Stimulated activated CD4-positive, alpha-beta T cell treated with anti-CD3 and anti-CD28 coated beads, Interleukin-2, amount 100 ng/mL, for 24 hours (primary cell): ENCODE measurements at places on chromosomes 13 and 19.

DNA sequence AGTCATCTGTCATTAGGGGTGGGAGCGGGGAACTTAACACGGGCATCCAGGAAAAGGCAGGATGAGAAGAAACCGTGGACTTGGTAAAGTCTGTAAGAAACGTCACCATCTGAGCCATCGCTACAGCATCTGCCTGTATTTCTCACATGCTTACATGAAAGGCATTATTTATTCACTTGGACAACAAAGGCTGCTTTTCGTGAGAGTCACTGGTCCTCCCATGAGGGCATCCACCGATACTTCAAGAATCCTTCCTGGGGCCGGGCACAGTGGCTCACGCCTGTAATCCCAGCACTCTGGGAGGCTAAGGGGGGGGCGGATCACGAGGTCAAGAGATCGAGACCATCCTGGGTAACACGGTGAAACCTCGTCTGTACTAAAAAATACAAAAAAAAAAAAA, 16.1 kb downstream of the ZNF446 start:
- no peak for DNase-seq

DNA sequence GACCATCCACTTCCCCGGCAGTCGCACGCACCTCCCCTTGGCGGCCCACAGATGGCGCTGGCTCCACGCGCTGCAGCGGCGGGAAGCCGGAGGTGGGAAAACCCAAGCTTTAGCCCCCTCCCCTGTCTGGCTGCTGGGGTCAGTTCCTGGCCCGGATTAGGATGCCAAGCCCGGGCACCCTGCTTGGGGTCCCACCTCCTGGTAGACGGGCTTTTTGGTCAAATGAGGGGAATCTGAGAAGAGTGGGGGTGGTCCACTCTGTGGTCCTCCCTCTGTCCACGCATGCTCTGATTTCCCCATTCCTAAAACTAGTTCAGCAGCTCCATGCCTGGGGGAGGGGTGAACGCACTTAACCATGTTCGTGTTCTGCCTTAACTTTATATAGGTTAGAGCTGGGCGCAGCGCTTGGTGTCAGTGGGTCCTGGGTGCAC, 8.1 kb upstream of the ADGRE2 start:
- DNase-seq = peak; percentile 25

- DNase-seq = peak; percentile 86
These were observed 23.3 kb downstream of the NOTCH3 start for GRCh38 chr19:15177269-15178116.

DNA sequence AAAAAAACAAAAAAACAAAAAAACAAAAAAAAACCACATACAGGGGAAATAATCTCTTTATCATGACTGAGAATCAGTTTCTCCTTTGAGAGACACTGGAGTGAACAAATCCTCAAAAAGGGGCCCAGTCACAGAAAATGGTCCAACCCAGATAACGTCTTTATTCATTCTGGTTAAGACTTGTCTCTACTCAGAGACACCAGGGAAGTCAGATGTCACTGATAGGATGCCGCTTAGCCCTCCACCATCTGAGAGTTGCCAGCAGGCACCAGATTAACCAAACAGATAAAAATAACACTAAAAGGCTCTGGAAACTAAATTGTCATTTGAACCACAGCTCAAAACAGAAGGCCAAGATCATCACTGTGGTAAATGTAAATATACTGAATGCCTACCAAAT, 1163.4 kb upstream of the ATXN8OS start:
- DNase-seq = no peak

DNA sequence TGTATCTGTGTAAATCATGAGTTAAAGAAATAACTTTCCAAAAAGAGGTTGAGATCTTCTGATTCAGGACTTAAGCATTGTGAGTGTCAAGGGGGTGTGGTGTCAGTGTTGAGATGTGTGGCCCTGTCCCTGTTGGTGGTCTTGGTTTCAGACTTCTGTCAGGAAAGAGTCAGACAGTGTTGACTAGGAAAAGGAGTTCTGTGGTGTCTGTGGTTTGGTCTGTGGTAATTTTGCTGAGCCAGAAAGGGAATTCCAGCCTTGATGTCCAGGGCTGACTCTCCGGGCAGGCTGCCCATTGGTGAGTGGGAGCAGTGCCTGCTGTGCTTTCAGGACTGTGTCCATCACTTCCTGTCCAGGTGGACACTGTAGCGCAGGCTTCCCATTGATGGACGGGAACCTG, 39.8 kb upstream of the IGFL4 start:
- no peak for DNase-seq

DNA sequence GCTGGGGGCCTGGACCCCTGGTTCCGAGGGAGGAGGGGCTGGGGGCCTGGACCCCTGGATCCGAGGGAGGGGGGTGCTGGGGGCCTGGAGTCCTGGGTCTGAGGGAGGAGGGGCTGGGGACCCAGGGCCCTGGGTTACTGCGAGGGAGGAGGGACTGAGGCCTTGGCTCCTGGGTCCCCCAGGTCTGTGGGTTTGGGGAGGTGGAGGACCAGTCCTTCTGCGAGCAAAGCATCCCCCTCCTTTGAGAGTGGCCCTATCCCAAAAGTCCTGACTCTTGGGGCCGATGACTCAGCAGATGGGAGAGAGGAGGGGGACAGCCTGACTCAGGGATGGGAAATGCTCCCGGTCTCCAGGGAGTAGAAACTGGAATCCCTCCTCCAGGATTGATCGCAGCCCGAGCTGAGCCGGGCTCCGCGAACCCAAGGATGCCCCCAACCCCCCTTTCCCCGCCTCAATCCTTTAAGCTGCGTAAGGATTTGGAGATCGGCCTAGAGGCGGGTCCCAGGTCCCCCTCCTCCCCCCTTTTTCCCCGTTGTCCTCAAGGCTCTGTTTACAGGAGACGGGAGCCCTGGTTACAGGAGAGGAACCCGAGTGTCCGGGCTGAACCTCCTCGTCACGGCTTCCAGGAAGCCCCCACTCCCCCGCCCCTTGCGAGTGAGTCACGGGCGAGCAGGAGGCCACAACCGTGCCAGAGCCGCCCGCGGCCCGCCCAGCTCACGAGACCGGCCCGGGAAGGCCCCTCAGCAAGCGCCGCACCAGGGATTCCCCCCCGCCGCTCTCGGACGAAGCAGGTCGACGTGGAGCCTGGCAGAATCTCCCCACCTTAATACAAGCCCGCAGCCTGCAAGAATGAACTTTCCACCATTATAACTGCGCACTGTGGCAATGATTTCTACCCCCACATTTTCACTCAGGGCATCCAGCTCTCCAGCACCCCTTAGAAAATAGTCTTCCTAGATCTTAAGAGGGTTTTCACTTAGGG, 3.0 kb upstream of the ZFP36 start:
- peak; percentile 97 for DNase-seq

DNA sequence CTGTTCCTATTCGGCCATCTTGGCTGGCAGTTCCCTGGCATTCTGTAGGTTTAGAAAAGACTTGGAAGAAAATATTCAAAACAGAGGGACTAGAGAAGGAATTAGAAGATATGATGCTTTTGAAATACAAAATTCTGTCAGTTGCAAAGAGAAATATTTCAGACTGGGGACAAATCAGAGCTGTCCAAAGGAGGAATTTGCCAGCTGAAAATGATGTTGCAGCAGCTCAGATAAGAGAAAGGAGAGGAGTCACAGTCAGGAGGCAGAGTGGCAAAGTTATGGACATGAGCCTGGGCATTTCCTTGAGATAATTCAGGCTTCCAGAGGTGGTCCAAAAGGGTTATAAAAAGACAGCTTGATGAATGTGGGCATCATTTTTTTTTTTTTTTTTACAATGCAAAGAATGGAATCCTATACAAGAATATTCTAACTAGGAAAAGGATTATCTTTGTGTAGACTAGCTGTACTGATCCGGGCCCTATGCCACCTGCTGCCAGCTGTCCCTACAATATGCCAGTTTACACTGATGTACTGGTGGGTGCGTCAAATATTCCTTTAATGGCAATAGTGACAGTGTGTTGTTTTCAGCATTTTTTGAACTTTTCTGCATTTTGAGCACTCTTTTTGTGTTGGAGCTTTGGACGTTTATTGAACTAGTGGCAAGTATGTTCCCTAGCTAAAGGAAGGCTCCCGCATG, 31.8 kb upstream of the CBY2 start:
- DNase-seq = no peak

DNA sequence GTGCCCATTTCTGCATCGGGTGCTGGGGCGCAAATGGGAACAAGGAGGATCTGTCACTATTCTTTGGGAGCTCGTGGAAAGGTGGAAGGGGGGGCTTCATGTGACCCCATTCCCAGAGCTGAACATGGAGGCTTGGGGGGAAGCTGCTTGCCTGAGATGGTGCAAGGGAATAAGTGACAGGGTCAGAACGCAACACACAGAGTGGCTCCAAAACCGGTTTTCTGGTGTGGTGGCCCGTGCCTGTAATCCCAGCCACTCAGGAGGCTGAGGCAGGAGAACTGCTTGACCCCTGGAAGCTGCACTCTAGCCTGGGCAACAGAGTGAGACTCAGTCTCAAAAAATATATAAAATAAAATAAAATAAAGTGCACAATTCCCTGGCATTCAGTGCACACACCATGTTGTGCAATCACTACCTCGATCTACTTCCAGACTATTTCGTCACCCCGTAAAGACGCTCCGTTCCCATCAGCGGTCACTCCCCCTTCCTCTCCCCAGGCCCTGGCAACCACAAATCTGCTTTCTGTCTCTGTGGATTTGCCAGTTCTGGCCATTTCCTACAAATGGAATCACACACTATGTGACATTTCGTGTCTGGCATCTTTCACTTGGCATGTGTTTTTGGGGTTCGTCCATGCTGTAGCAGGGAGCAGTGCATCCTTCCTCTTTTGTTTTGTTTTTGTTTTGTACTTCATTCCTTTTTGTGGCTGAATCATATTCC, 18.2 kb upstream of the COMP start:
- no peak for DNase-seq

GRCh38 chr13:98675066-98675465, 77.4 kb downstream of the SLC15A1 start:
- no peak for DNase-seq

GRCh38 chr19:22606212-22606553, 27.9 kb upstream of the ZNF492 start:
- DNase-seq = no peak

GRCh38 chr13:40352380-40352778, 314.1 kb downstream of the FOXO1 start:
- no peak for DNase-seq

DNA sequence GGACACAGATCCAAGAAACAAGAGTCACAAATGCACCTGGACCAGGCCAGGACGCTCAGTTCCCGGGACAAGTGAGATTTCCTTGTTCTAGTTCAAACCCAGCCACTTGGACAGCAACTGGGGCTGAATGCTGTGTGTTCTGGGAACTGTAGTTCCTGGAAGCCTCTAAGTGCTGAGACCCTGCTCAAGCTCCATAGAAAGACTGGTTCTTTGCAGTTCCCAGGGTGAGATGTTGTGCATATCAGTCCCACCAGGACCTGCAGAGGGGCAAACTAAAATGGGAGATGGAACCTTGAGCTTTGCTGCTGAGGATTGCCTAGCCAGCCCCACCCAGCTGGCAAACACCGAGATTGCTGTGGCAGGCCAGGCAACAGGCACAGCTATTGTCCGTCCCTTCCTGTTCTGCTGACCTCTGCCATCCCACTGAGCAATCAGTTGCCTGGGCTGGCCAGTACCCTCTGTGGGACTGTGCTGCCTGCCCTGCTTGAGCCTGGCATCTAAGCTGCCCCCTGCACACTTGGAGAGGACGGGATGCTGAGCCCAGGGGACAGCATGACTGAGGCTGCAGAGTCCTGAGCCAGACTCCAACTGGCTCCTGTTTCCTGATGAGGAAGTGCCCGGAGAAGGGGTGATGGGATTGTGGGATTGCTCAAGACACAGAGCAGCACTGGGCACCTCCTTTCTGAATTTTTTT, 1.4 kb upstream of the GIPC1 start:
- DNase-seq = no peak

- DNase-seq = no peak
These were observed 52.4 kb upstream of the SOX21 start for GRCh38 chr13:94764576-94765321.

- peak; percentile 72 for DNase-seq
These were observed 57.9 kb upstream of the C1QTNF9 start for GRCh38 chr13:24251525-24251924.

GRCh38 chr13:99215184-99215830, 14.7 kb downstream of the UBAC2 start:
- peak; percentile 58 for DNase-seq

GRCh38 chr19:4636151-4636717, 3.1 kb upstream of the TNFAIP8L1 start:
- DNase-seq = peak; percentile 87

- DNase-seq = no peak
These were observed 5.5 kb downstream of the FAM32A start for GRCh38 chr19:16190736-16191135.

DNA sequence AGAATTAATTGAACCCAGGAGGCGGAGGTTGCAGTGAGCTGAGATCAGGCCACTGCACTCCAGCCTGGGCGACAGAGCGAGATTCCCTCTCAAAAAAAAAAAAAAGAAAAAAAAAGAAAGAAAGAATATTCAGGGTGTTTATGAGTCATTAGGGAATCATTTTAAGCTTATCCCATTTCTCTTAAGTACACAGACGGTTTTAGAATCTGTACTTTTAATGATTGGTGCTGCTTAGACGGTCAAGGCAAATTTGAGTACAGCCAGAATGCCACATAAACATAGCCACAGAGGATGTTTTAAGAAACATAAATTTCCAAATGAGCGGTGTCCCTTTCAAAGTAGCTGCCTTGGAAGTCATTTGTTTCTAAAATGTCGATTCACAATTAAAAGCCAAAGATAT, 2.6 kb downstream of the SPRYD7 start:
- DNase-seq = no peak

DNA sequence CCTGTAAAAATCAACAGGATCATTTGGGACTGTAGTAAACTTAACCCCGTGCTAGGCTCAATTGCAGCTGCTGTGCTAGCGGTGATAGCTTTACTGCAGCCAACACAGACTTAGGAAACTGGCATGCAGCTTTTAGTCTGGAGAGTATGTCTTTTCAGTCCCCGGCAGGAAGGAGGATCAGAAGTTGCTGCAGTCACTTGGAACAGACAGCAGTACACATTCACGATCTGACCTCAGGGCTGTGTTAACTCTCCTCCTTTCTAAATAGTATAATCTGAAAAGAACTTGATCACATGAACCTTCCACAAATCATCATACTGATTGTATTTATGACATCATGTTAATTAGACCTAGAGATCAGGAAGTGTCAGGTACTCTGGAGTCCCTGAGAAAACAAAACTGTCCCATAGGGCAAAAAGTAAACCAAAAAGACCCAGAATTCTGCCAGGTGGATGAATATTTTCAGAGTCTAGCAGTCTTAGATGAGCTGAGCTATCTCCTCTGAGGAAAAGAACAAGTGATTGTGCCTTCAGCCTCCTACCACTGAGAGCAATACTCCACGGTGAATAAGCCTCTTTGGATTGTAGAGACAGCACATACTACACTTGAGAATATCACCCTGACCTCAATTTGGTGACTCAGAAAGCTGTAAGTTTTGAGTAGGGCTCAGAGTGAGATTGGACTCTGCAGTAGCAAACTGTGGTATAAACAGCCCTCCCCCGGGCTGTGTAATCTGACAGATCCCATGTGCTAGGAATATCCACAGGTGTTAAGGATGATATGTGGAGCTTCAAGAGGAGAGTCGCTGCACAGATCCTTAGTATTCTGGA, 181.0 kb upstream of the GPR12 start:
- no peak for DNase-seq

DNA sequence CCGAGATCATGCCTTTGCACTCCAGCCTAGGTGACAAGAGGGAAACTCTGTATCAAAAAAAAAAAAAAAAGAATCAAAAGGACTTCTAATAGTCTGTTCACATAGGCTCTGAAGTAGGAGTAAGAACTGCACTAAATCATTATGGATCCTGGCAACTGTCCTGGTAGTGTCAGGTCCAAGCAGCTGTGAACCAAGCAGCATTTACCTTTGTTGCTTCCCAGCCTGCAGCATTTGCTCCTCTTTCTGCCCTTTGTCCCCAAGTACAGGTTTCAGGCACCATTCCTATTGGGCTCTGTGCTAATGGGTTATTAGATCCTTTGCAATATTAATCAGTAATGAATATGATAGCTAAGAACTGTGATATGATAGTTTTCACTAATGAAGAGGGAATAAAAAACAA, 77.4 kb upstream of the NBEA start:
- no peak for DNase-seq
